ENCODE measurements at places on chromosomes 1 and 21.

- DNase-seq, result no peak
These were observed 6.9 kb upstream of the KNCN start for GRCh38 chr1:46558141-46558963.

DNA sequence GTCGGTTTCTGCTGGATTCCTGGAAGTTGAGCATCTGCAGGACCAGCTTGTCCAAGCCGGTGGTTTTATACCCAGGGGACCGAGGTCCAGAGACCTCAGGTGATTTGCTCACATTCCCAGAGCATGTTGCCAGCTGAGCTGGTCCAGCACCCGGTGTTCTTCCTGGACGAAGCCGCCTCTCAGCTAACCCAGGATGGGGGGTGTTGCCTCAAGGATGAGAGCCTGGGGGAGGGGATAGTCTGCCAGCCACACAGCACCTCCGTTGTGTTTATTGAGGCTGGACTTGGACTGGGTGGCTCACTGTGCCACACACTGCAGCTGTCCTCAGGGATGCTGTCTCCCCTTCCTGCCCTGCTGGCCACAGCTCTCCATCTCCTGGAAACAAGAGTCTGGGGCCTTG, 1.5 kb downstream of the TMEM201 start:
- DNase-seq, result no peak

DNA sequence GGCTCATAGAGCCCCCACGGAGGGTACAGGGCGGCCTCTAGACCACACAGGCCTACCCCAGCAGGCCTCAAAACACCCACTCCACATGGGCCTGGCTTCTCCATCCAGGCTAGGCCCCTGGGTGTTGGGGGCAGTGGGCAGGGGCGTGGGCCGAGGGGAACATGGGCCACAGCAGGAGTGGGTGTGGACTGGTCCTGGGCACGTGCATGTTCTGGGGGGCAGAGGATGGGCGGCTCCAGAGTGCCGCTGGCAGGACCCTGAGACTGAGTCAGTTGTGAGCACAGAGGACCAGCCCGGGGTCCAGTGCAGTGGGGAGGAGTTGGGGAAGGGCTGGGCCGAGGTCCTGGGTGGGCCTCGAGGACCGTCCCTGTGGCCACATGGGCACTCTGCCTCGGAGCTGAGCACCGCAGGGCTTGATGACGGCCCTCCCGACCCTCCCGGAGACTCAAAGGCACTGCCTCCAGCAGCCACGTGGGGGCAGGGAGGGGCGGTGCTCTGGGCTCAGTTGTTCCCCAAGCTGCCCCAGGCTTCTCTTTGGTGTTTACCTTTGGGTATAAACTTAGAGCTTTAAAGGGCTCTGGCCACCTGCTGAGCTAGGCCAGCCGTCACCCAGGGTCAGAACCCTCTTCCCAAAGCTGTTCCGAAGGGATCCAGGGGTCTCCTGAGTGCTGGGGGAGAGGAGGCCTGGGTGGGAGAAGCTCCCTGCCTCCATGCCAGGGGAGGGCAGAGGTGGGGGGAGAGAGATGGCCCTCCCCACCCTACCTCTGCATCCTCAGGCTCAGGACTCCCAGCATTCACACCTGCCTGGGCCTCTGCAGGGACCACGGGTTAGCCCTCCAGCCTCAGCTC, 79.9 kb downstream of the MORN1 start:
- DNase-seq, result no peak

- no peak for DNase-seq
These were observed 41.7 kb downstream of the COL24A1 start for GRCh38 chr1:86114816-86115400.

DNA sequence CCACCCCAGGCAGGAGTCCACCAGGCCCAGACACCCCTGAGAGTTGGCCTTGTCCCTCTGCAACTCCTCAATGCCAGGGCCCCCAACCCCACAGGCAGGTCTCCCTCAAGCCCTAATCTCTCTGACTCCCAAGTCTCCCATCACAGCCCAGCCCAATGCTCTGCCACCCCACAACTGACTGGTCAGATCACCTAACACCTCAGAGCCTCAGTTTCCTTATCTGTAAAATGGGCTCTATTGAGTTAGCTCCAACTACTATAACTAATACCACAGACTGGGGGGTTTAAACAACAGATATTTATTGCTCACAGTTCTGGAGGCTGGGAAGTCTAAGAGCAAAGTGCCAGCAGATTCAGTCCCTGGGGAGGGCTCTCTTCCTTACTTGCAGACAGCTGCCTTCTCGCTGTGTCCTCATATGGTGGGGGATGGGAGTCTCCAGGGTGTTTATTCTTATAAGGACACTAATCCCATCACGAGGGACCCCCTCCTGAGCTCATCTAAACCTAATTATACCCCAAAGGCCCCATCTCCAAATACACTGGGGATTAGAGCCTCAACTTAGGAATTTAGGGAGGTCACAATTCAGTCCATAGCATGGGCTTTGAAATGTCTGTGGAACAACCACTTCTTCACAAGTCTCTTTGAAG, 34.9 kb upstream of the ZC3H12A start:
- no peak for DNase-seq

- peak; percentile 60 for DNase-seq
These were observed 3.3 kb upstream of the DENND2D start for GRCh38 chr1:111203681-111204200.

GRCh38 chr1:41387667-41388091, 26.4 kb downstream of the FOXO6 start:
- DNase-seq, result no peak

DNA sequence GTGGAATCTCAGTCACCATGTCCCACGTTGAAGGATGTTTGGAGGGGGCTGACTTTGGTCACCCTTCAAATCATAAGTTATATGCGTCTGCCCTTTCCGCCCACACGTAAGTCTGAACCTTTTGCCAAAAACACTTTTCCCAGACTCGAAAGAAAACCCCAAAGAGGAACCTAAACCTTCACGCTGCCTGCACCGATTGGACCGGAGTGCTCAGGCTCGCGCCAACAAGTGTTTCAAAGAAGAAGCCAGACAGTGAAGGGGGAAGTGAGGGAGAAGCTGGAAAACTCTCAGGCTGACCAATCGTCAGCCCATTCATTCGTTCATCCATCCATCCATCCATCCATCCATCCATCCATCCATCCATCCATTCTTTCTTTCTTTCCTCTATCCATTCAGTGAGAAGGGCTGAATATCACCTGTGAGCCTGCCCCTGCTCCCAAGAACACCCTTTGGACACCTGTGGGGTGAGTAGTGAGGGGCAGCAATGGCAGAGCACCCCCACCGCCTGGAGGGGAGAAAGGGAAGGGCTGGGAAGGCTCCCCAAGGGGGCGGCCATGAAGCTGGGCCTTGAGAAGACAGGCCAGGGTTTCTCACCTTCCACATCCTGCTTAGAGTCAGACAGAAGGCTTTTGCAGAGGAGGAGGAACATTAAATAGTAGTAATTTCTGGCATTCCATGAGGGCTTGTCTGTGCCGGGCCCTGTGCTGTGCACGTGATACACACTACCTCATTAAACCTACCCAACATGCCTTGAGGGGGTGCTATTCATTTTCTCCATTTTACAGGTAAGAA, 27.1 kb upstream of the RUNX3 start:
- no peak for DNase-seq

- DNase-seq, result peak; percentile 48
These were observed 1.6 kb upstream of the AJAP1 start for GRCh38 chr1:4652631-4653327.

DNA sequence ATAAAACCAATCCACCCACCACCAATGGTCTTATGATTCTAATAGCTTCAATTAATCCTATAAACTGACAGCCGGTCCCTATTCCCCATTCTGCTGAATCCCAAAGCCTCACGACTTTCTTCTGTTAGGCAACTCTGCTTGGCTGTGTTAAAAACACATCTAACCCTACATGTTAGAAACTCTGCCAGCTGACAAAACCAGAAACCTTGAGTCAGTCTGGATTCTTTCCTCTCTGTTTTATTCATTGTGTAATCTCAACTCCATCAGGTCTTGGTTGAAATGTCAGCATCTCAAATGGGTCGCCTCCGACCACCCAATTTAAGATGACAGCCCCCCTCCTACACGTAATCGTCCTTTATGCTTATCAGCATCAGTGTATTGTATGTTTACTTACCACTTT, 312.1 kb downstream of the DISC1 start:
- DNase-seq, result no peak

- DNase-seq, result no peak
These were observed 35.2 kb downstream of the TP73 start for GRCh38 chr1:3687504-3687903.
